COR-L47 (cell line): ENCODE measurements at places on chromosomes 4 and X.

DNA sequence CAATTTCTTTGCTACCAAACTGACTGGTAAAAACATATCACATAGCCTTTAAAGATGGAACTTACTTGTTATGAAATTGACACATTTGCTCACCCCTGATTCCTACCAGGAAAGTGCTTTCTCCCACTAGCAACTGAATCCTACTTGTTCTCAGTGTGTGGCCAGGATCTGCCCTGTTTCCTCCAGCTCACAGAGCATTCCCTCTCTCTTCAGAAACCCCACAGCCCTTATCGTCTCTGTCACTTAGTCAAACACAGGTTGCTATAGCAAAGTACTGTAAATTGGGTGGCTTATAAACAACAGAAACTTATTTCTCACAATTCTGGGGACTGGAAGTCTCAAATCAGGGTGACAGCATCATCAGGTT, 265.2 kb upstream of the BOD1L1 start:
- DNase-seq = no peak

GRCh38 chrX:117973110-117973807, 143.4 kb downstream of the KLHL13 start:
- DNase-seq = no peak

DNA sequence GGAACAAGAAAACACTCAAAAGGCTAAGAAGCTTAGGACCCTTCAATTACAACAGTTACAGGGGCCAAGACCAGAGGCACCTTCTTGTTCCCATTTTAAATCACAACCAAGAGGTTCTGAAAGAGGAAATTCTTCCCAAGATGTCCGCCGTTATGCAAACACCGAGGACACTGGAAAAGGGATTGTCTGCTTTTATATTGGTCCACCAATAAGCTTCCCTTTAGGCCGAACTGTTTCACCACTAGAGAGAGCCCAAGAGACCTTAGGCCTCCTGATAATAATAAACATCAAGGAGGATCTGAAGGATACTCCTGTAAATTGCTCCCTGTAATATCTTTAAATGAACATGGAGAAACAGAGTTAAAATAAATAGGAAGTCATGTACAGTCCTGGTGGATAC, 92.6 kb upstream of the NLRP2B start:
- DNase-seq = no peak

DNA sequence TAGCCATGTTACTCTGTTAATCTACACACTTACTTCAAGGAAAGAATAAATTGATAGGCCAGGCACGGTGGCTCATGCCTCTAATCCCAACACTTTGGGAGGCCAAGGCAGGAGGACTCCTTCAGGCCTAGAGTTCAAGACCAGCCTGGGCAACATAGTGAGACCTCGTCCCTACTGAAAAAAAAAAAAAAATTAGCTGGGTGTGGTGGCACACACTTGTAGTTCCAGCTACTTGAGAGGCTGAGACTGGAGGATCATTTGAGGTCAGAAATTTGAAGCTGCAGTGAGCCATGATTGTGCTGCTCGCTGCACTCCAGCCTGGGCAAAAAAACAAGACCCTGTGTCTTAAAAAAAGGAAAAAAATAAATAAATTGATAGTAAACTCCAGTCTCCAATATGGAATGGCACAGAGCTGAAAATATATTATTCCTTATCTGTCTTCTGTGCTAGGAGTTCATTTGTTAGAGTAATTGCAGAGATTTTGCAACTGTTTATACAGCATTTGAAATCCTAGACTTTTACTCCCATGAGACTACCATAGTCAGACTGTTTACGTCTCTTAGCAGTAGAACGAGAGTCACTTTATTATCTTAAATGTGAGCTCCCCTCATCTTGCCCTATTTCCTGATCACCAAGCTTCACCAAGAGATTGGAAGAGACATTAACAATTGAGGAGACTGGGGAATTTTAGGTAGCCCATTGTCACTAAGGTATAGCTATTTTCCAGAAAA, 18.8 kb upstream of the TMEM131L start:
- DNase-seq = no peak

- no peak for DNase-seq
Measured at GRCh38 chr4:109235683-109236082, 66.8 kb downstream of the COL25A1 start.

DNA sequence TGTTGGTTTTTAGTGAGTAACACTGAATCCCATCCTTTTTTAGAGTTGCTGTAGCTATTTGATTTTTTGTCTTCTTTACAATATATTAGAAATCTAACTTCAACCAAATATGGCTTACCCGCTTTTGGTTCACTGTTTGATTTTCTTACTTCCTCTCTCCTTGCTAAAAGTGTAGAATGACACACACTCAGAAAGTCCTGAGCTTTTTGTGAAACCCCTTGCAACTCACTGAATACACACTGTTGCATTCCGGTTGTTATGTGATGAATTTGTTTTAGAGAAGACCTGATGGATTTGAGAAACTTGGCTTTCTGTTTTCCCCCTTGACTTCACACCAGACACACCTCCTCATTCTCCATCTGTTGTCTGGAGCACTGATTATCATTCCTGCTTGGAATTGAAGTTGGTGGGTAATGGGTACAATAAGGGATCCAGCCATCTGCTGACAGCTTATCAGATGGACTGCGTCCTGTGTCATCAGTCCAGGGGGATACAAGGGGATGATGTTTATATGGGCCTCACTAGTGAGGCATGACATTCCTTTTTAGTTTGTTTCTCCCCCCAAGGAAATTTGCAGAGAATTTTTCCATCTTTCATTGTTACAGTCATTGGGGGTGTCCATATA, 5.2 kb downstream of the TMEM164 start:
- no peak for DNase-seq

DNA sequence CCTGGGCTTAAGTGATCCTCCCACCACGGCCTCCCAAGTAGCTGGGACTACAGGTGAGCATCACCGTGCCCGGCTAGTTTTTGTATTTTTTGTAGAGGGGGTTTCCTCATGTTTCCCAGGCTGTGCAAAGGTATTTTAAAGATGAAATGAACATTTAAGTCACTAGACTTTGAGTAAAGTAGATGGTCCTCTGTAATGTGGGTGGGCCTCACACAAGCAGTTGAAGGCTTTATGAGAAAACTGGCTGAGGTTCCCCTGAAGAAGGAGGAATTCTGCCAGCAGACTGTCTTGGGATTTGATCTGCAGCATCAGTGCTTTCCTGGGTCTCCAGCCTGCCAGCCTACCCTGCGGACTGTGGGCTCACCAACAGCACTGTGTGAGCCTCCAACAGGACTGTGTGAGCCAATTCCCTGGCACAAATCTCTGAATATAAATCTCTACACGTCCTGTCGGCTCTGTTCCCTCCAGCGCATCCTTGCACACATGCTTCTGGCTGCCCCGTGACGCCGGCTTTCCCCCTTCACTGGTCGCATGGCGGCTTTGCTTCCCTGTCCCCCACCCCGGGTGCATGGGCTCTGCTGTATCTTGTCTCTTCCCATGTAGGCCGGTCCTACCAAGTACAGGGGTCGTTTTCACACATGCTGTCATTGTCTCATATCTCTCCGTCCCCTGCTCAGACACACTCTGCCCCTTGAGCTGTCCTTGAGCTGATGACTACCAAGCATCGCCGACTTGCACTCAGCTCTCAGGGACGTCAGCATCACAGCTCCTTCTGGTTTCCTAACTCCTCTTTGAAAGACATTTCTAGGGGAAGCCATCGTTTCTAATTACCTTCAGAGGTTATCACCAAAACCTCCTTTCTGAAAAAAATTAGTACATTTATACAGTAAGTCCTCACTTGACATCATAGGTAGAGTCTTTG, 46.4 kb downstream of the RWDD4 start:
- no peak for DNase-seq

DNA sequence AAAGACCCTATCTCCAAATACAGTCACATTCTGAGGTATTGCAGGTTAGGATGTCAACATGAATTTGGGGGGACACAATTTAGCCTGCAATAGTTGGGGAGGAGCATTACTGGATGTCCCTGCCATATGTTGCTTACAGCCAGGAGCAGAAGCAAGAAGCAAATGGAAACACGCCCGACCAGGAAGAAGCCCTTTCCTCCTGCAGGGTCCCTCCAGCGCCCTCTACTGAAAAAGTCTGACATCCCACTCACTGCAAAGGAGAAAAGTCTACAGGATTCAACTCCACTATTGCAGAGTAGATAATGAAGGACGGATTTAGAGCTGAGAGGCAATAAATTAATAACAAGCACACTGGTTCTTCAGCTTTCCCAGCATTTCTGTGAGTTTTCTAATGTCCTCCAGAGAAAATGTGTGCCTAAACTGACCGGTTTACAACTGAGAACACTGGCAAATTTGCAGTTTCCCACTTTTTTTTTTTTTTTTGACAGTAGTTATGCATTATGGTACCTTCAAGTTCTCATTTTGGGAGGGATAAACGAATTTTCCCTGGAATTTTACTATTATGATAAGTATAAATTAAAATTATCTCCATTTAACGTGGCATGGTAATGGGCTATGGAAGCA, 31.7 kb downstream of the COQ2 start:
- DNase-seq = peak; percentile 67

DNA sequence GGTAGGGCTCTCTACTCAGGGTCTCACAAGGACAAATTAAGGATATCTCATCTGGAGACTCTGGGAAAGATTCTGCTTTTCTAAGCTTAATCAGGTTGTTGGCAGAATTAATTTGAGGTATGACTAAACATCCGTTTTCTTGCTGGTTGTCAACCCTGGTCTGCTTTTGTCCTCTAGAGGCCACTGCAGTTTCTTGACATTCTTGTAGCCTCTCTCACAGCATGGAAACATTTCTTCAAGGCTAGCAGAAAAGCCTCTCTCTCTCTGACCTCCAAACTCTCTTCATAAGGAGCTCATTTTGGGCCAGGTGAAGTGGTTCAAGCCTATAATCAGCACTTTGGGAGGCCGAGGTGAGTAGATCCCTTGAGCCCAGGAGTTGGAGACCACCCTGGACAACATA, 749.5 kb upstream of the PCDH7 start:
- no peak for DNase-seq

DNA sequence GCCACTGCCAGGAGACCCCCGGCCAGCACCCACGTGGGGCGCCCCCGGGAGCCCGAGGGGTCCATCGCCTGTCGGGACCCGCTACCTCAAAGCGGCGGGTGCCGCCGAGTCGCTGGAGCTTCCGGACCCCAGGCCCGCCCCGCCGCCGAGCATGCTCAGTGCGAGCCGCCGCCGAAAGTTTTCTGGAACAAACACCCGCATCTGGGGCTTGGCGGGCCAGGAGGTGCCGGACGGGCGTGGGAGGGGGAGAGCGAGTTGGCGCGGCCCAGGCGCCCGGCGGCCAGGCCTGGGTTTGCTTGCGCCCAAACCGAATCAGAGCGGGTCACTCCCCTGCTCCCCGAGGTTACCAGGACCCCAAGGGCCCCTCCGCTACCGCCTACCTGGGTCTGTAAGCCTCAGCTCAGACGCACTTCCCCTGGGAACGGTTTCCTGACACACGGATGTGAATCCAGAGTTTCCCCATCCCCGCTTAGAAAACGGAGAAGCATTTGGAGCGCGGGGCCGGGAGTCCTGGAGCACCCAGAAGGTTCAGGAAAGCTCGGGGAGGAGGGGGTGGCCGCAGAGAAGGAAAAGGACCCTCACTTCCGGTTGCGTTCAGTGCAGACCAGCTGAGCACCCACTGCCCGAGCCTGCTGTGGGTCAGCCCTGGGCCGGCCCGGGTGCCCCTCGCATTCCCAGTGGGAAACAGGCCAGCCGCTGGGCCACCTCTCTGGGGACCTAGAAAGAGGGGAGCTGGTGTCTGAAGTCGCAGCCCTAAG, at the start of gene EVC2:
TSS of gene EVC2 (minus strand) at position 111 of the 758 bp plus-strand sequence. CDS start at position 65, 46 bp downstream.
- no peak for DNase-seq
